ENCODE measurements at places on chromosomes 16 and 17.
A peak's percentile ranks its signal among the peaks of the same experiment; 100 is the strongest.

- no peak for DNase-seq
These were observed 409.6 kb downstream of the NPIPA8 start for GRCh38 chr16:17926866-17927399.

GRCh38 chr17:17058304-17058703 lies 16.0 kb downstream of the MPRIP start:
- DNase-seq = no peak

GRCh38 chr17:64480951-64481350 lies 15.9 kb downstream of the POLG2 start:
- DNase-seq = no peak

GRCh38 chr17:3571043-3571900 lies 13.7 kb upstream of the TRPV3 start:
- DNase-seq = no peak

- peak; percentile 50 for DNase-seq
These were observed 115.8 kb downstream of the NPIPB11 start for GRCh38 chr16:29290631-29291247.

GRCh38 chr17:49899191-49899485 lies 51.3 kb upstream of the TAC4 start:
- no peak for DNase-seq

DNA sequence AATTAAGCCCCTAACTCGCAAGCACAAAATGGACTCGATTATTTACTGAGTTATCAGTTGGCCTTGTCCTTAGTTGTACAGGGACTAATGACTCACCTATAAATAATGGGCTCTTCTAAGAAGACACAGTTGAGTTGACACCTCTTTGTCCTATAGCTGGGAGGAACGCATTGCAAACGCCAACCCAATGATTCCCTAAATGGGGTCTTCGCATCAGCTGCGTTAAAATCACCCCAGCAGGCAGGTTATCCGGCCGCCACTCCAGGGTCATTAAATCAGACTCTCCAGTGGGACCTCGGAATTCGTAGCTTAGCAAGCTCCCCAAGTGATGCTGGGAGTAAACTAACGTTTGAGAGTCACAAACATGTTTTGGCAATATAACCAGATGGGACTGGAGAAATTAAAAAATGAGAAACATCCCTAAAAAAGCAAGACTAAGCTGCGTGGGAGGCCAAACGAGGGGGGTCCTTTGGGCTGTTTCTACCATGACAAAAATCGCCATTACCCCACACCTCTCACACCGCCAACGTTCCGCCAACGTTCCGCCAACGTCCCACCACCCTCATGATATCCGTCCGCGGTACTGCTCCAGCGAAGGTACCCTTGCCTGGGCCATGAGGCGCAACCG lies 932 bp upstream of the NFE2L1 start:
- DNase-seq = no peak

DNA sequence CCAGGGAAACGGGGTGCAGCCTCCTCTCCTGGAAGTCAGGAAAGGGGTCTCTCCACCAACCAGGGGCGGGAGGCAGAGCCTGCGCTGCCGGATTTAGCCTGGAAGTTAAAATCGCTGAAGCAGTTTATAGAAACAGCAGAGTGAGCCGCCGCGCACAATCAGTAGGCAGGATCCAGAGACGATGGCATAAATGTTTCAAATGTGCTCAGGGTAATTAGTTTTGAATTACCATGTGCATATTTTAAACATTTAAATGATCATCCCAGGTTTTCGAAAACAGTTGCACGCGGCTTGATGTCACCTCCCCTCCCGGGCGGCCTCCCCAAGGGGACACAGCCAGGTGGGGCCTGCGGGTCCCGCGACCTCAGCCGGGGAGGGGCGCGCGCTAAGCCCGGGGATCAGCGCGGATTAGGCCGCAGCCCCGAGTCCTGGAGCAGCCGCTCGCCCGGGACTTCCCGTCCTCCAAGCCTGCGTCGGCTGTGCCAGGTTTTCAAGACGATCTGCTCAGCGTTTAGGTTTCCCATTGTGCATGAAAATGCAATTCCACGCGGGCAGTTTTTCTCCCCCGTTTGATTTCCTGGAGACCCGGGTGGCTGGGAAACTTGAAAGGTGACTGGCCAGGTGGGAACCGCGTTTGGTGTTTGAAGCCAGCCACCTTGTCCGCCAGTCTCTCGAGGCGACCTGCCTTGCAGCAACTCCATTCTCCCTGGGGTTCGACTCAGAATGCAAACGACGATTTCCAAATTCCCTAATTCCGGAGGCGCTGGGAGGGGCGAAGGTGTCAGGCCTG lies 78.3 kb downstream of the RPA1 start:
- no peak for DNase-seq

DNA sequence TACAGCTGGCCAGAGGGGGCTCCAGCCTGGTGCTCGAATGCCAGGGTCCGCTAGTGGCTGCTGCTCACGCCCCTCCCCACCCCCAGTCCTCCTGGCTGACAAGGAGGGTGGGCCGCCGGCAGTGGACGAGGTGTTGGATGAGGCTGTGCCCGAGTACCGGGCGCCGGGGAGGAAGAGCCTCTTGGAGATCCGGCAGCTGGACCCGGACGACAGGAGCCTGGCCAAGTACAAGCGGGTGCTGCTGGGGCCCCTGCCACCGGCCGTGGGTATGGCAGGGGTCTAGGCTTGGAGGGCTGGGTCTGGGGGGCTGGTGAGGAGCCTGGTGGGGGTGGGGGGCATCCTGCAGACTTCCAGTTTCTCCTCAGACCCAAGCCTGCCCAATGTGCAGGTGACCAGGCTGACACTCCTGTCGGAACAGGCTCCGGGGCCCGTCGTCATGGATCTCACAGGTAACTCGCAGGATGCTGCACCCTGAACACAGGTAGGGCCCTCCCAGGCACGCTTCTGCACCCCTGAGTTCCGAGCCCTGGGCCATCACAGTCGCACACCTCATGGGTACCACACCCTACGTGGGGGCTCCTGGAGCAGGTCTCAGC lies 1.2 kb upstream of the PDIA2 start:
- DNase-seq = no peak

GRCh38 chr16:57349212-57350031 lies 9.2 kb upstream of the CCL22 start:
- no peak for DNase-seq

GRCh38 chr17:76449126-76449525 lies 3.8 kb downstream of the UBE2O start:
- DNase-seq = no peak

DNA sequence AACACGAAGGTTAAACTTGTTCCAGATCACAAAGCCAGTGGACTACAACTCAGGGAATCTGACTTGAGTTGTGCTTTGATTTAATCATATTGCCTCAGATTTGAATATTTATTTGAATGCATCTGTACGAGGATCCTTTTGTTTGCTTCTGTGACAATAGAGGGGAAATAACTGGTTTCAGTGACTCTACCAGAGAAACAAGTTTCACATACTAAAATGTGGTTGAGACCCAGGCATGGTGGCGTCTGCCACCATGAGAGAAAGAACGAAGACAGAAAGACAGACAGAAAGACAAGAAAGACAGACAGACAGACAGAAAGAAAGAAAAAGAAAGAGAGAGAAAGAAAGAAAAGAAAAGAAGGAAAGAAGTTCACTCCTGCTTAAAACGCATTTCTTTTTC lies 24.0 kb downstream of the YWHAE start:
- DNase-seq = no peak

- DNase-seq = no peak
These were observed 361 bp downstream of the UQCRC2 start for GRCh38 chr16:21953541-21953902.

DNA sequence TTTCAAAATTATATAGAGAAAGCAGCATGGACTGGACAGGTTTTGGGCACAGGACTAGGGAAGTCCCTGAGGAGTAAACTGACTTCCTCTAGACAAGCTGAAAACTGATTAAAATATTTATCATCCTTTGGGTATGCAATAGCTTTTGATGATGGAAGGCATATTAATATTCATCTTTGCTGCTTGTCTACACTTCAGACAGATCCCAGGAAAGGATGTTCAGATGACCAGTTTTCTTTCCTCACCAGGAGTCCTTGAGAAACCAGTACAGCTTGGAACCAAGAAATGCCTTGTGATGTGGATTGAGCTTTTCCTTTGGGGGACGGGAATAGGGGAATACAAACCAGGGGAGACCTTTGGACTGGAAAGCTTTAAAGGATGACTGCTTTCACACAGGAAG lies 195.5 kb downstream of the FTO start:
- no peak for DNase-seq

GRCh38 chr17:15354256-15354655 lies 12.9 kb upstream of the TEKT3 start:
- DNase-seq = no peak

GRCh38 chr17:74859459-74860228 lies at the start of gene GRIN2C:
GRIN2C (minus strand) TSS chr17:74859885; CDS start chr17:74855092, 4,793 bp downstream.
- DNase-seq = peak; percentile 17

GRCh38 chr16:81790830-81791435 lies 11.8 kb downstream of the PLCG2 start:
- no peak for DNase-seq

GRCh38 chr16:49581630-49582298 lies 208.2 kb downstream of the C16orf78 start:
- no peak for DNase-seq

GRCh38 chr17:55634702-55635101 lies 88.0 kb downstream of the TMEM100 start:
- no peak for DNase-seq

DNA sequence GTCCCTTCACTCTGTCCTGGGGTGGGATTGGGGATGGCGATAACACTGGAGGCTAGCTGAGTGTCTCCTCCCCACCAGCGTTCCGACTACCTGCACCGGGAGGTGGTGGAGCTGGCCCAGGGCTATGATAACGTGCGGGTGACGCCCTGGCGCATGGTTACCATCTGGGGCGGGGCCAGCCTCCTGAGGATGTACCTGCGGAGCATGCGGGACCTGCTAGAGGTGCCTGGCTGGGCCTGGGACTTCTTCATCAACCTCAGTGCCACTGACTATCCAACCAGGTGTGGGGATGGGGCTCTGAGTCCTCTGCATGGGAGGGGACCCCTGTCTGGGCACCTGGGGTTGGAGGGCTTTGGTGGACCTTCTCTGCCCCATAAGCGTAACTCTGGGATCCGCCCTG lies 8.8 kb downstream of the XYLT2 start:
- no peak for DNase-seq

DNA sequence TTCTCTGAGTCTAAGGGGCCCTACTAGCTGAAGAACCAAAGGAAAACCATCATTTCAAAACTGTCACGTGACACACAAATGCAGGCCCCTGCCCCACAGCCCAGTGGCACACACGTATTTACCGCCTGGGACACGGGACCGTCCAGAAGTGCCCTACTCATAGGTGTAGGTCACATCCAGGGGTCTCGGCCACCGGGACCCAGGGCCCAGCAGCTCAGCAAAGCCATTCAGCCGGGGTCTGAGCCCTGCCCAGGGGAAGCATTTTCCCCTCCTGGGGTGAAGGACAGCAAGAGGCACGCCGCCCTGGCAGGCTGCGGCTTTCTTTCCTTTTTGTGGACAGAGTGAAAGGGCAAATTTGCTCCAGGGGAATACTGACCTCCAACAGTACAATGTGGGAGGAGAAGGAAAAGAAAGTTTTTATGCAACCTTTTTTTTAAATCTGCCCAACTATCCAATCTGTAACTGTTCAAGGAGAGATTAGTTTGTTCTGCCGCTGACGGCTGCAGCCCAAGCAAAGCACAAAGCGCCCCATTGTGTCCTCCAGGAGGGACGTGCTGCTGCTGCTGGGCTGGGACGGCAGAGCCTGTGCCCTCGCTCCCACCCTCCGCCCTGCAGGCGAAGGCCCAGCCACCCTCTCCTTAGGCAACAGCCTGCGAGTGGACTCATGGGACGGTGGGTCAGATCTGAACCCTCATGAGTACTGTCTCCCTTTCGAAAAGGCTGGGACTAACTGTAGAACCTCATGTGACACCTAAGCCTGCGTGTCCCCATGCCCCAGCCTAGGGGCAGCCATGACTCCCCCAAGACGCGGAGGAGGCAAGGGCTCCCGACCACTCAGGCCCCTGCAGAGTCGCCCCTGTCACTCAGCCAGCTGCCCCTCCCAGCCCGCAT lies 21.3 kb downstream of the SLC7A5 start:
- DNase-seq = no peak

DNA sequence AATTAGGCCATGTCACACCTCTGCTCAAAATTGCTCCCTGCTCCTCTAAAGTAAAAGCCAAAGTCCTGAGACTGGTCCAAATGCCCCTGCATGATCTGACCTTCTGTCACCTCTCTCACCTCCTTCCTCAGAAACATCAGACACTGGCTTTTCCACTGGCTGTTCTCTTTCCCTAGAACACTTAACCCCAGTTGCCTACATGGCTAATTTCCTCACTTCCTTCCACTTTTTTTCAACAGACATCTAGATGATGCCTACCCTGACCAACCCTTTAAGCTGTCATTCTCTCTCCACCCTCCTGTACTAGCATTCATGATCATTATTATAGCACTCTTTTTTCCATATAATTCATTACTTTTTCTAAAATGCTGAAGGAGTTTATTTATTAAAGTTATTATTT lies 31.0 kb downstream of the CCT6B start:
- DNase-seq = no peak

DNA sequence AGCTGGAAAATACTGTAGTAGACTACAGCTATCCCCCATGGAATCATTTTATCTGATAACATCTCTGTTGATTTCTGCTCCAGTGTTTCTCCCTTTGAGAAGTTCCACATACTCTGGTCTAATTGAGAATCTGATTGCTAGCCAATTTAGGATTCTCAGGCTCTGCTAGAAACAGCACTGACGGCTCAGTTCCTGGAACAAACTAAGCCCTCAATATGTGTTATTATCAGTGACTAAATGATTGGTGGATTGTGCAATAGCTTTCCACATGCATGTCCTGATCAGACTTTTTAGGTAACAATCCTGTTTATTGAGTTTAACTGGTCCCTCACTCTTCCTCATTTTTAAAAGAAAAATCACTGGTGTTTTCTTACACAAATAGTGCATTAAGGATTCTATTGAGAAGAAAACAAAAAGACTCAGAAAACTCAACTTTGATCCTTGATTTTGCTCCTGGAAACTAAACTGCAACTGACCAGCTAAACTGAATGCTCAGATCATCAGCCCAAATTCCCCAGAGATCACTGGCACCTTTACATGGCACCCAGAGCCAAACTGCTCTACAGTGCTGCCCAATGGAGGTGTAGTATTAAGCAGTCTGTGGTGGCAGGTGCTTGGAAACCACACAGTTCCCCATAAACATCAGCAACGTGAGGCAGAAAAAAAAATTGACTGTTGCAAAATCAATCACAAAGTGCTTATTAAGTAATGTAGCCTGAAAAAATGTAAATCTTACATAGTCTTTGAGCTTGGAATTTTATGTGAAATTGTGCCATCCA lies 423.7 kb downstream of the TOX3 start:
- DNase-seq = no peak

Data from activated gamma-delta T cell treated with Interleukin-2 at 50 U/mL for 16 hours (primary cell).